ELR (cell line): ENCODE measurements at places on chromosomes 16 and 17.

- DNase-seq = no peak
Measured at GRCh38 chr16:62738666-62739460, 702.6 kb upstream of the CDH8 start.

GRCh38 chr17:67647482-67647881 lies 70.3 kb upstream of the NOL11 start:
- no peak for DNase-seq

- DNase-seq = no peak
Measured at GRCh38 chr17:49132317-49132698, 261 bp upstream of the B4GALNT2 start.

- no peak for DNase-seq
Measured at GRCh38 chr16:86906623-86907022, 328.3 kb downstream of the FOXL1 start.

GRCh38 chr16:50626868-50627267 lies 54.2 kb downstream of the SNX20 start:
- DNase-seq = no peak

- DNase-seq = peak; percentile 95
Measured at GRCh38 chr17:72466199-72466598, 345.4 kb downstream of the SOX9 start.

GRCh38 chr16:81483064-81483969 lies 38.7 kb downstream of the CMIP start:
- DNase-seq = peak; percentile 12

- DNase-seq = no peak
Measured at GRCh38 chr16:26500326-26500725, 566.4 kb upstream of the C16orf82 start.

- peak; percentile 51 for DNase-seq
Measured at GRCh38 chr16:85126705-85127378, 14.6 kb upstream of the CIBAR2 start.

GRCh38 chr17:57422574-57423164 lies 166.3 kb downstream of the MSI2 start:
- peak; percentile 69 for DNase-seq

- no peak for DNase-seq
Measured at GRCh38 chr16:68130520-68130919, 45.4 kb downstream of the NFATC3 start.

DNA sequence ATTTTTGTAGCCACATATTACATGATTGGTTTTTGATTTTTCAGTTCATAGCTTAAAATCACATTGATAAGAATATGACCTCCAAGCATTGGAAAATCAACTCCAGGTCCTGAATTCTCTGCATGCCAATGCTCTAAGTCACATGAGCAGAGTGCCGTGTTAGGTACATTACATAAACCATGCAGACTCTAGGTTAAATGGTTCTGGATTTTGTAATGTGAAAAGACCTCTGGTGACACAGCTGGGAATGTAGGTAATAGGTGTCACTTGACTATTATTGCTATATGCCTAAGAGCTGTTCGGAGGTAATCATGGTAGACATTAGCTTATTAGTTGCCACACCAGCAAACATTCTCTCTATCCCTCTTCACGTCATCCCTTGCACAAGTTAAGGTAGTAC lies 231.1 kb upstream of the SALL1 start:
- DNase-seq = peak; percentile 8

DNA sequence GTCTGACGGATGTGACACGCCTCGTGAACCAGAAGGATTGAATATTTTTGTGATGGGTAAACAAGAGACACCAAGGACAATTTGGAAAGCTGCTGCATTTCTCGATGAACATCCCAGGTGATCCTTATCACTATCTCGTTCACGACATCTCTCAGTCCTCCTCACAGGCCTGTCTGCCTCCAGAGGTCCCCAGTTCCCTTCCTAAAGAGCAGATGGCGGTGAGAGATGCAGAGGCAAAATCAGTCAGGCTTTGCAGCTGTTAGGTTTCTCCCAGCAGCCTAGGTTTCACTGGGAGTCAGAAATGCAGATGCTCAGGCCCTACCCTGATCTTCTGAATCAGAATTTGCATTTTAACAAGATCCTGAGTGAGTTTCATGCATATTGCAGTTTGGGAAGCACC lies 23.6 kb downstream of the SCPEP1 start:
- no peak for DNase-seq

GRCh38 chr17:82237746-82238471 lies 9.1 kb downstream of the SLC16A3 start:
- no peak for DNase-seq

GRCh38 chr16:71552698-71553503 lies 24.0 kb downstream of the TAT start:
- DNase-seq = peak; percentile 8
